ENCODE measurements at places on chromosomes 5 and 9.

DNA sequence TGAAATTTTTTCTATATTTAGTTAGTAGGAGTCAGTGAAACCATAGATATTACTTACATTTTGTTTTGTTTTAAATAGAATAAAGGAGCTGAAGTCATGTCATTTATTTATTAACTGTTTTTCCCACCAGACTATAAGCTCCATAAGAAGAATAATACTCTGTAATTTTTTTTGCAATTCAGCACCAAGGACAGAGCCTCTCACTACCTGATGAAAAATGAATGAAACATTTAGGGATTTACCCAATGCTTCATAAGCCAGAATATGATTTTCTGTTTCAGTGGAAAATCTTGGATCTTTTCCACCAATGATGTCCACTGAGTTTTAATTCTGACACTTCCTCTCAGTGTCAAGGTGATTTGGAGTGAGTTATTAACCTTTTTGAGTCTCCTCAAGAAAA, 624.9 kb upstream of the GRAMD2B start:
- DNase-seq = no peak

DNA sequence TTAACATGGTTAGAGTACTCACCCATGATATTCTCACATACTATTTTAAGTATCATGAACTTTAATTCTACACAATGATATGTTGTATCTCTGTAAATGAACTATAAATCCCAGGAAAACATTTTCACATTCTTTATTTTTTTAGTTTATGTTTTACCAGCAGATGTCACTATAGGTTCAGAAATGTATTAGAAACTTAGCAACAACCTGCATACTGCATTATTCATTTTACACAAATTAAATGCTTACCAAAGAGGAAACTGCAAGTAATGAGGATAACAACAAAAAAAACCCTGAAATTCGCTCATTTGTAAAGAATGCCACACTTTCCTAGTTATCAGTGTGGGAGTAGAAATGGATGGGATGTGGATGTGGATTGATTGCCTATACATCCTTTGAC, 217.5 kb upstream of the OTULINL start:
- DNase-seq = no peak

DNA sequence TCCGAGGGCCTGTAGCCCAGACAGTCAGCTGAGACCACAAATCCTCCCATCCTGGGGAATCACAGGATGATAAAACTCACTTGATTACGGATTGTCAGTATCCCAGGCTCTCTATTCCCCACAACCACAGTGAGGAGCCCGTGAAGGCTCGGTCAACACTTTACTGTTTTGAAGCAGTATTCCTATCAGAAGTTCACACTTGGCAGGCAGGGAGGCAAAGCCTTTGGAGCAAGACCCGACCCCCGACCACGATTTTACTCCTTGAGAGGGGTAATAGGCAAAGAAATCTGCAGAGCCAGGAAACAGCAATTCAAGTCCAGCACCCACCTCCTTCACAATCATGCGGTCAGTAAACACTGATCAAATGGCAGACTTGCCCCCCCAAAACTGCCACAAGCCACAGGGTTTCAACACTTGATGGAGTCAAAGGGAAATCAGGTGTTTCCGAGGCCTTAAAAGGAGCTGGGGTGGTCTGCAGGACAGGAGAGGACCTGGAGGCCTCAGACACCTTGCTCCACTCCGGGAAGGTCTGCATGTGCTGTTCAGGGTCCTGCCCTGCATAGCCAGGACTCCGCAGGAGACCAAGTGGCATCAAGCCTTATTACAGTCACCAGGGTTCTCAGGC, 25.2 kb downstream of the BICD2 start:
- DNase-seq = no peak

- DNase-seq = no peak
These were observed 300.7 kb upstream of the FTMT start for GRCh38 chr5:121550989-121551388.

DNA sequence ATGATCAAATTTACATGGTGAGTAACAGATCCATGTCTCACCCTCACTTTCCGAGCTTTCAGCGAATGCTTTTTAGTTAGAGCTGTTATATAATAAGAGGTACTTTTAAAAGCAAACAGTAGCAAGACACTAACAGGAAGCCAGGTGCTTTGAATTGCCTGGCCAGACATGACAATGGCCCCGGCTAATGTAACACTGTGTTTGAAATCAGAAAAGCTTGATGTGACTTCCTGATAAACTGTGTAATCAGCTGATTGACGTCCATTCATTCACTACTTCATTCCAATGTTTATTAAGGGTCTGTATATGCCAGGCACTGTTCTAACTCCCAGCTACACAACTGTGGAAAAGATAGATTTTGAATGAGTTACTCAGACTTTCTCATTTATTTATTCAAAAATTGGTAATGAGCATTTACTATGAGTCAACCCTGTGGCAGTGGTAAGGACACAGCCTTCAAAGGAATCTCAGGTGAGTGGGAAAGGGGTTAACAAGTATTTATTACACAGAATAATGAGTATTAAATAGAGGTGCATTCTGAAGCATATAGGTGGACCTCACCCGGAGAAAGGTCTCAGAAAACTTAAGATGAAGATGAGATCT, 26.6 kb downstream of the DPYSL3 start:
- no peak for DNase-seq
